ENCODE measurements at places on chromosomes 1 and 21. TPM values are rescaled to one million over a fixed set of nuclear protein-coding genes. Genes with fewer than 3 reads are reported as not detected.

Gene ADAR
- 72.1 TPM for total RNA-seq

Gene CR1
- 6.7 TPM for total RNA-seq

- DNase-seq: no peak
Measured at GRCh38 chr1:180530501-180530900, 28.1 kb upstream of the ACBD6 start.

Gene FAM131C
- not detected for total RNA-seq

DNA sequence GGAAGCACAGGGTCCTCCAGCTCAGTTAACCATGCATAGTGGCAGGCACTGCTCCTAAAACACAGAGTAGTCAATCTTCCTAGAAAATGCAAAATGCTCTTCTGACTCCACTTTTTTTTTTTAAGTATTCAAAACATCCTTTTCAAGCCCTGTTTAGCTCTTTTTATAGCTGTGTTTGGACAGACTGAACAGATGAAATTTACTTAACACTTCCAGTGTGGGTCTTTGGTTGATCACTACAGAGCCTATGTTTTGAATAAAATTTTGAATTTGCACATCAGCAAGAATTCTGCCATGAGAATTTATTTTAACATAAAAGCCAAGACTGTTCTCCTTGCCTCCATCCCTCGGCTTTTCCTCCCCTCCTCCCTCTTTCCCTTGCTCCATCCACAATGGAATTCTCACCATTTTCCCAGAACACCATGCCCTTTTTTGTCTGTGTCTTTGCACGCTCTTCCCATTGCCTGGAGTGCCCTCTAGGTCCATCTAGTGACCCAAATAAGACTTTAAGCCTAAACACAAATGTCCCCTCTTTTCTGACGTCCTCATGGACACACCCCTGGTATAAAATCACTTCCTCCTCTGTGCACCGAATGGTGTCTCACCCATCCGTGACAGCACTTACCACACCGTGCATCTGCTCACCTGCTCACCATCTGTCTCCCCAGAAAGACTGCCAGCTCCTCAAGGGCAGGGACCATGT, 24.0 kb upstream of the CPT2 start:
- no peak for DNase-seq

- no peak for DNase-seq
Measured at GRCh38 chr21:33975548-33976081, 60.0 kb upstream of the ATP5PO start.

Gene COA7
- 7.9 TPM for total RNA-seq

Gene LRRC71
- 0.16 TPM for total RNA-seq

Gene MASP2
- total RNA-seq: not detected

Gene MROH9
- not detected for total RNA-seq

GRCh38 chr1:236862615-236863211, 67.6 kb downstream of the MTR start:
- DNase-seq: no peak

- no peak for DNase-seq
Measured at GRCh38 chr1:58919959-58920321, 136.1 kb upstream of the JUN start.

GRCh38 chr1:81974883-81975555, 174.3 kb downstream of the ADGRL2 start:
- no peak for DNase-seq

Gene PLEKHA6
- 15.1 TPM for total RNA-seq

DNA sequence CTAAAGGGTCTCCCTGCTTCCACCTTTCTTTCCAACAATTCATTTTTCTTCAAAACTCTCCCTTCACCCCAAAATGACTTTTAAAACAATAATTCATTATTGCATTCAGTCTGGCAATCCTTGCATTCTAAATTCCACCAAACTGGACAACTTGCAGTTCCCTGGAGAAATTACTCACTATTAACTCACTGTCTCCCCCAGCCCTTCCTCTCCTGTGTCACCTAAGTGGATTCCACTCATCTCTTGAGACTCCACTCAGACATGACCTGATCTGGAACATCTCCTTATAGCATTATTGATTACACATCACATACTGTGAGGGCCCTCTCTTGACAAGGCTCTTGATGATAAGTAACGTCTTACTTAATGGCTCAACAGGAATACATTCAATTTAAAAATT, 257.1 kb downstream of the BRINP2 start:
- no peak for DNase-seq

- DNase-seq: no peak
Measured at GRCh38 chr1:19124273-19124672, 85.8 kb downstream of the UBR4 start.

DNA sequence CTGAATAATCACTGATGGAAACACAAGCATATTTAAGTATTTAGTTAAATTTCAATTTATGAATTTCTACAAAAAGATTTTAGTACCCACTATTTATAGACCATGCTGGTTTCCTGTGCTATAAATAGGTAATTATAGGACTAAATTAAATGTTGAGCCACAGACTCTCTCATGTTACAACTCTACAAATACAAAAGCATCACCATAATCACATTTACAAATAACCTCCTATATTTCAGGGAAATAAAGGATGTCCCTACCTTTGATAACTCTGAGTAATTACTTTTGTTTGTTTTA, 32.6 kb upstream of the CCDC190 start:
- DNase-seq: no peak

Gene RSBN1
- total RNA-seq: 34.2 TPM

DNA sequence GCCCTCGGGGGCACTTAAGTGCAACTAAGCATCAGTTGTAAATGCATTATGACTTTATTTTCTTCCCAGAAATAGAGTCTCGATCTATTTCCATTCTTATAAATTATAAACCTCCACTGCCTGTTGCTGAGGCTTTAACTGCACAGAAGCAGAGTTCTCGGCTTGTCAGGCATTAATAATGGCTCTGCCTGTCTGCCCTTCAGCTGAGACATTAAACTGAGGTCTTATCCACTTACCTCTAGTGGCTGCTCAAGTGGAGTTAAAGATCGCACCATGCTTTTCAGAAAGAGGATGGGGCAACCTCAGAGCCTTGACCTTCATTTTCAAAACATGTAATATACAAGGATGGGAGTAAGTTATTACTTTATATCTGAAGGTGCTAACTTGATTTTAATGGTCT, 597.6 kb upstream of the PRMT6 start:
- DNase-seq: no peak

DNA sequence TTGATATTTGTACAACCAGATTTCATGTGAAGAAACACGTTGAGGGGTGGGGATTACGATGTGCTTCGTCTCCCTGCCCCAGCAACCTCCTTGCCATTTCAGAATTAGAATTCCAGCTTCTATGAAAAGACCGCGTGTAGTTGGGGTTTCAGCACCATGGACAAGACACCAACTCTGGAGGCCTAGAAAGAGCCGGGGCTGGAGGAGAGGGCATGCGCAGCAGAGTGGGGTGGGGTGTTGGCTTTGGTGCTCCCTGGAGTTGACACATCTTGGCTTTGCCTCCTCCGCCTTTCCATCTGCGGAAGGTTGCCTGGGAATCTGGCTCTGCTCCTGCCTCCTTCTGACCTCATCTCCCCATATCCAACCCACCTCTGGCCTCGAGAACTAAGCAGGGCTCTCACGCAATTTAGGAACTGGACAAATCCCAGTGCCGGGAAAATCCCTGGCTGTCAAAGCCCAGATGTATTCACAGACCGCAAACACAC, 11.8 kb downstream of the HTR6 start:
- peak; percentile 25 for DNase-seq

DNA sequence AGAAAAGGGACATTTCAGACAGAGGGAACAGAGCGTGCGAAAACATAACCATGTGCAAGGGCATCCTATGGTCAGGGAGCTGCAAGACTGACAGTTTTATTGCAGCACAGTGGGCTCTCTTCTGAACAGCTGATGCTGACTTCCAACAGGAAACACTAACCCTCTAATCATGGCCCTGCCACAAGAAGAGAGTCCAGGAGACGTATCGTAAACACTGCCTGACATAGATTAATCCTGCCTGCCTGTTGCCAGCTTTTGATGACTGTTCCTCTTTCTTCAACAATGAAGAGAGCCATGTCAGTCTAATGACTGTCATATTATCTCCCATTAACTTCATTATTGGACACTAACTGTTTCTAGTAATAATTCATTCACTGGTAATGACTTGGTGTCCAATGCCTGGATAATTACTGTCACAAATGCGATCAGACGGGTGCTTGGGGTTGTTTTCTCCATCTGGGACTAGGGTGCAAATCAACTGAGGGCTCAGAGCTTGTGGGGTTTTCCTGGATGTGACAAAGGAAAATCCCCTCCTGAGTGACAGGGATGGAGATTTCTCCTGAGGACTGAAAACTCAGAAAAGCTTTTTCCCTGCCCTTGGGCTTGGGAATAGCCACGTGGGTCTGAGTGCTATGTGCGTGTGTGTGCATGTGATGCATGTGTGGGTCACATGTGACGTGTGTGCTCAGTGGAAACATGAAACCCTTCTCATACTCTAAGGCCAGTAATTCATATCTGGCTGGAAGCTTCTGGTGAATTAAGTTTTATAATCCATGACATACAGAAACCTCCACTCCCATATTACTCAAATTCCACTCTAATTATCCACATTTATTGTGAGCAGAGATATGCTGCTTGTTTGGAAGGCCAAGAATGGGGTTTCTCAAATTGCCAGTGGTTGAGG, 144.0 kb upstream of the PLXNA2 start:
- DNase-seq: no peak

DNA sequence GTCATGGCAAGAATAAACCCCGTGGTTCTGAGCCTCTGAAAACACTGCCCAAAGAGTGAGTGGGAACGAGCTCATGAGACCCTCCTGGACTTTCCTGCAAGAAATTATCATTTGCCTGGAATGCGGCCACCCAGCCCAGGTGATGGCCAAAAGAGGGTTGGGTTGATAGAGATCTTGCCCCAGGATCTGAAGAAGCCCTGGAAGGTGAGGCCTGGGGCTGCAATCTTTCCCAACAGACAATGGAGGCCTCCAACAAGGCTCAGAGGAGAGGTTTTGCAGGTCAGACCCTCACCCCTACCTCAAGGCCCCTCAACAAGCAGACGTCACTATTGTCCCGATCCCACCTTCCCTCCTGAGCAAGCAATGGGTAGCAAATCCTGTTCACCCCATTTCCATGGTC, 106.0 kb upstream of the SOD1 start:
- DNase-seq: no peak

Gene FCER1G
- 15.9 TPM for total RNA-seq

GRCh38 chr1:58607391-58607790, 30.3 kb upstream of the TACSTD2 start:
- DNase-seq: no peak

Gene PYHIN1
- 0.69 TPM for total RNA-seq

GRCh38 chr1:207959141-207959825, 48.4 kb upstream of the CD34 start:
- DNase-seq: no peak

Gene FAM177B
- 0.53 TPM for total RNA-seq

- no peak for DNase-seq
Measured at GRCh38 chr1:150262388-150263320, 5.1 kb downstream of the CA14 start.

Gene CCT8
- total RNA-seq: 134 TPM

DNA sequence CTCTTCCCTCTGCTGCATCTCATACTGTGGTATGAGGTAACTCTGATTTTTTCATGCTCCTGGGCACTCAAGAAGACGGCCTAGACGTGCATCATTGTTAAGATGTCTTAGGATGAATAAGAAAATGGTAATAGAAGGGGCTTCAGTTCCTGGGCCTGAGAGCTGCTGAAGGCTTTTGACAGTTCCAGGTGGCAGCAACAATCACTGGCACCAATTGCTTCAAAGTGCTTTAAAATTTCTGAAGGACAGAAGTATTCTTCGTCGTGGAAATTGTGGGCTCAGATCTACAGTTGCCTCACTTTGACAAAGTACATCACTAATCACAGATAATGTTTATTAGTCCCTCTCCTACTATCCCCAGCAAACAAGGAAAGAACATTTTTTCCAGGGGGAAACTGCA, 536.6 kb upstream of the CAMK1G start:
- no peak for DNase-seq

GRCh38 chr21:38500073-38500472, 1.8 kb upstream of the ERG start:
- DNase-seq: no peak

DNA sequence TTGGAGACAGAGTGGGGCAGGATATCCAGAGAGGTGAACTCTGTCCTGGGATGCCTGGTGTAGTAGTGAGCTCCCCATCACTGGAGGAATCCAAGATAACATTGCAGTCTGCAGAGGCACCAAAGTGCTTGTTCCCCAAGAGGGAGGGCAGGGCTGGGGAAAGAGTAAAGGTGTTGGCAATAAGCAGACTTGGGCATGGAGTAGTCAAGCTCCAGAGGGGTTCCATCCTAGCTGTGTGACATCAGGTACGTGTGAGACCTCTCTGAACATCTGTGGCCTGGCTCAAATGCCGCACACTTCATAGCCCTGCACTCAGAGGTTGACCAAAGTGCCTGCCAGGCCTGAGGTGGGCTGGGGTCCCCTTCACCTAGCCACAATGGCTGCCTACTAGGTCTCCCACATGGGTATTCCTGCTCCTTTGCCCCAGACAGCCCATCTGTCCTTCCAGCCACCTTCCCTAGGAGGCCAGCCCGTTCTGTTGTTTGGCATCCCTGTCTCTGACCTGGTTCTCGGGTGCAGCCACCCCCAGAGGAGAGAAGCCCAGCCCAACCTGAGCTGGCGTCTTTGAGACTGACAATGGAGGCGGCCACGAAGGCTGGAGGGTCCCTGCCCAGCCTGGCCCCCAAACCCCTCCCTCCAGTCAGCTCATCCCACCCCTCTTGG, 2.8 kb upstream of the ARF1 start:
- DNase-seq: no peak

DNA sequence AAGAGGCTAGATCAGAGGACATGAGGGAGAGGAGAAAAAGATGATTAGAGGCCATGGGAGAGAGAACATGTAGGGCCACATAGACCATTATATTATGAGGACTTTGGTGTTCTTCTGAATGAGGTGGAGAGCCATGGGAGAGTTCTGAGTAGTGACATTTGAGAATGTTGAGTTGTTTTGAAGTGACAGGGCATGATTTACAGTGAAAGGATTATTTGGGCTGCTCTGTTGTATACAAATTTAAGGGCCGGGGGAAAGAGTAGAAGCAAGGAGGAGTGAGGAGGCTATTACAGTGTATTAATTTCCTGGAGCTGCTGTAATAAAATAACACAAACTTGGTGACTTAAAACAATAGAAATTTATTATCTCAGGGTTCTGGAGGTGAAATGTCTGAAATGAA, 102.5 kb upstream of the RGS4 start:
- DNase-seq: no peak

DNA sequence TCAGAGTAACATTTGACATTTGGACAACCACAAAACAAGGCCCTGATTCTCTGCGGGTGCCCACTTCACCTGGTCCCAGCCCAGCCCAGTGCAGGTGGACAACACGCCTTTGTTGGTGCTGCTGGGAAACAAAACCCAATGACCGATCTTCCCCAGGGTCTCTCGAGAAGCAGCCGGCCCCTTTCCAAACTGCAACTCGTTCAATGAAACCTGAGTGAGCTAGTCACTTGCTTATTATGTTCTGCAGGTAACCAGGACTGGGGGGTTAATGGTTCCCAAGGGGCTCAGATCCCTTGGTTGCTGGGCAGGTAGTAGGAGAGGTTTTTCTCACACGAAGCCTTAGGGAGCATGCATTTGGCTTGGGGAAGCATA, 42.9 kb downstream of the ABCG1 start:
- DNase-seq: no peak

- no peak for DNase-seq
Measured at GRCh38 chr21:38244885-38245869, 11.6 kb upstream of the KCNJ15 start.
